Small intestine (tissue), 16 donors: ENCODE measurements at places on chromosomes 4 and X. TPM values are rescaled to one million over a fixed set of nuclear protein-coding genes. Genes with fewer than 3 reads are reported as not detected.

CYLC1 gene
- polyA plus RNA-seq = not detected

DNA sequence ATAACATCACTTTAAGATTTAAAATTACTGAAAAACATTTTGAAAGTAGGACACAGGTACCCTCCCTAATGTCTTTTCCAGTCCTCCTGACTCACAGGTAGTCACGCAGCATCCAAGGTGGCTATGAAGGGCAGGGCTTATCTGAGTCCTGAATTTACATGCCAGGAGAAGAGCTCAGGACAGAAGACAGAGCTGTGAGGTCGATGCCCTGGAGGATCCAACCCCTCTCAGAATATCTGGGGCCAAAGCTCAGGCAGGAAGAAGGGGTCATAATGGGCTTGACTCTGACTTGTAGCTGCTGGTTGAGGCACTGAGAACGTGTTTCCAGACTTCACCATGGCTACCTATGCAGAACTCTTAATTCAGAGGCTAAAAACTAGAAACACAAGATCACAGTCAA, 177.5 kb downstream of the AASDH start:
- H3K4me3 ChIP-seq = no peak overlapping the region
- no peak overlapping the region for H3K27ac ChIP-seq
- no peaks in the 10 kb centered on the region for H3K36me3 ChIP-seq
- peak; percentile 65 for DNase-seq
- no peaks in the 10 kb centered on the region for H3K4me1 ChIP-seq
- no peaks in the 10 kb centered on the region for H3K27me3 ChIP-seq

DNA sequence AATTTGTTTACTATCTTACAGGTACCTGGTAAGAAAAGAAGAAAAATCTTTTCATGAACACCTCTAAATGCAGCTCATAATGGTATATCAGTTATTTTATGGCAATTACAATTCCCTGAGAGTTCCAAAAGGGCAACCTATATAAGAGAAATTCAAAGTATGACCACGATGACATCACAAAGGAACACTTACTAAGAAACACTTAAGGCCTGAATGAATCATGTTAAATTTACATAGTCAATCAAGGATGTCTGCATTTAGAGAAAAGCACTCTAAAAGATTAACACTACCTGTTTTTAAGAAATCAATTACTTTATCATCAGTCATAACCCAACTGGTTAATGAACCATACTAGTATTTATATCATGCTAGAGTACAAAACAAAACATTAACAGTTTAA, 63.9 kb downstream of the LCORL start:
- no peak overlapping the region for H3K27ac ChIP-seq
- no peak for DNase-seq
- no peaks in the 10 kb centered on the region for H3K4me1 ChIP-seq
- H3K27me3 ChIP-seq = no peaks in the 10 kb centered on the region
- H3K4me3 ChIP-seq = no peak overlapping the region

DNA sequence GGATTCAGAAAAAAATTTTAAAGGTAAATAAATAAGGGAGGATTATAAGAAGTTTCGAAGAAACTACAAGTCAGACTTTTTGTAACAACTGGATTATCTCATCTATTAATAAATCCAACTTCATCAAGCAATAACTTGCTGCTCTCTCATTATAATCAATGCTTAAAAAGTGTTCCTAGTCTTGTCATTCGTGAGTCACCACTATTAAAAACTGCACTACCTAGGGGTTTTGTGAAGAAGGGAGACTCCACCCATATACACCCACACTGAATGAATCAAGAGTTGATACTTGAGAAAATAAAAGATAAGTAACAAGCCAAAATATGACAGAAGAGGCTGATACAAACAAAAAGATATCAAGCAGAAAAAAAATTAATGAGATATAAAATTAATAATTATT, 360.5 kb downstream of the ZNF674 start:
- no peaks in the 10 kb centered on the region for H3K27me3 ChIP-seq
- H3K27ac ChIP-seq = no peak overlapping the region
- DNase-seq = no peak

- H3K27ac ChIP-seq = no peak overlapping the region
- DNase-seq = no peak
- H3K27me3 ChIP-seq = no peaks in the 10 kb centered on the region
- no peak overlapping the region for H3K4me3 ChIP-seq
- H3K4me1 ChIP-seq = no peaks in the 10 kb centered on the region
These were observed 39.6 kb upstream of the BBS12 start for GRCh38 chr4:122692641-122693520.

DNA sequence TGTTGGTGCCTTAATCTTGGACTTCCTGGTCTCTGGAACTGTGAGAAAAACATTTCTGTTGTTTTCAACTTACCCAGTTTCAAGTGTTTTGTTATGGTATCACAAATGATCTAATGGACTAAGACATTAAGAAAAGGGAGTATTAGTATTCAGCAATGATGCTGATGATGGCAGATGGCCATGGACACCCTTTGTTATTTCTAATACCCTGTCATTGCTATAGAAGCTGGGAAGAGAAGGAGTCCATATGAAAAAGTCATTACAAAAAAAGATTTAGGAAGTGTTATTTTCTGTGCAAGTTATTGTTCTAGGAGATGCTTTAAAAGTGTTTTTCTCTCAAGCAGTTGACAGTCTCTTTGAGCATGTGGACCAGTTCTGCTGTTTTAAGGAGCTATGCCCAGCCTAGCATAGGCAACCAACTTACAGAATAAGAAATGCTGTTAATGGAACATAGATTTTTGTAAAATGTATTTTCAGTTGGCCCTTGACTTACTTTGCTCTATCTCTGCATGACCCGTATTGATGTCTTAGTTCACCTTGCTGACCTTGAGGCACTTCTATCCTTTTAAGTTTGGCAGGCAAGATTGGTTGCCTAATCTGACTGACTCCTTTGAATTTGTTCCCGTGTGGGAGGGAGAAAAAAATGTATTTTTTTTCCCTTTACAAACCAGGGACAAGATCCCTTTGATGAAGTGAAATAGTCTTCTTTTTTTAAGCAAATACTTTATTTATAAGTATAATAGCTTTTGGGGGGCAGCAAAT, 6.0 kb upstream of the AFP start:
- H3K27ac ChIP-seq = no peak overlapping the region
- H3K4me3 ChIP-seq = no peak overlapping the region
- no peaks in the 10 kb centered on the region for H3K27me3 ChIP-seq
- no peak for DNase-seq
- no peaks in the 10 kb centered on the region for H3K36me3 ChIP-seq

GRCh38 chr4:91837608-91838029, 466.1 kb upstream of the GRID2 start:
- no peaks in the 10 kb centered on the region for H3K4me1 ChIP-seq
- no peak overlapping the region for H3K4me3 ChIP-seq
- H3K27me3 ChIP-seq = no peaks in the 10 kb centered on the region

DNA sequence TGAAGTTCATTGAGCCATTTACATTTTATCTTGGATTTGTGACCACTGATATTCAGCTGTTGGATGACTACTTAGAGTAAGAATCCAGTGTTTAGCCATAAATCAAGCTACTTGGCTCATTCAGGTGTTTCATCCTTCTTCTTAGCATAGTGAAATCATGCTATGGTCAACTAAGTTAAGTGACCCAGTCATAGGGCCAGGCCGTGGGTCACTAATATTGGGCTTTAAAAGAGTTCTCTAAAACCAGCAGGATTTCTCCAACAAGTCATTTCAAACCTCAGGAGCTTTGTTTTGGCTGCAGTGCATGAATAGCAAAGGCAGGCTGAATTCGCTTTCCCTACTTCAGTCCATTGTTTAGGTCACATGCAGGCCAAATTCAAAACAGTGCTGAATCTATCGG, 181.0 kb downstream of the MAML3 start:
- no peak for DNase-seq
- no peaks in the 10 kb centered on the region for H3K36me3 ChIP-seq
- no peak overlapping the region for H3K4me3 ChIP-seq
- H3K27ac ChIP-seq = no peak overlapping the region
- no peaks in the 10 kb centered on the region for H3K4me1 ChIP-seq

DNA sequence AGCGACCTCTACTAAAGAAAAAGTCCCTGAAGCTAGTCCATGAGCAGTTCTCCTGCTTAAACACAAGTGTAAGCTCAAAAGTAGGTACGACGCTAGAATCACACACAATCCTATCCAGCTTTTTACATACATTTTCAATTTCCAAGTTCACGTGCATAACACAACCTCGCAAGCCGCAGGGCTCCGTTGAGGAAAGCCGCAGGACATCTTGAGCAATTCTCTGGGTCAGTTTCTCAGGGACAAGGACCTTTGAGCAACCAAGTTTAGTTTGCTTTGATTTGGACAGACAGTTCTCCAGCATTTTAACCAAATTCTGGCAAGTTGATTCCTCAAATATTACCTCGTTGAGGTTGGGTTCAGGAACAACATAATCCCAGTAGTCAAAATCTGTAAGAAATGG, 2.5 kb downstream of the DDIT4L start:
- peaks cover 8% of the 10 kb centered on the region for H3K27me3 ChIP-seq
- no peak overlapping the region for H3K27ac ChIP-seq
- no peaks in the 10 kb centered on the region for H3K4me1 ChIP-seq
- H3K36me3 ChIP-seq = no peaks in the 10 kb centered on the region
- no peak for DNase-seq

IL21 gene
- not detected for polyA plus RNA-seq

GRCh38 chr4:120749445-120750151, 172.9 kb downstream of the PRDM5 start:
- H3K4me3 ChIP-seq = no peak overlapping the region
- no peaks in the 10 kb centered on the region for H3K4me1 ChIP-seq
- peaks cover 16% of the 10 kb centered on the region for H3K36me3 ChIP-seq
- peak overlapping the region; percentile 79 for H3K27ac ChIP-seq

PKD2 gene
- polyA plus RNA-seq = 3.1 TPM

TRO gene
- 15.7 TPM for polyA plus RNA-seq

DNA sequence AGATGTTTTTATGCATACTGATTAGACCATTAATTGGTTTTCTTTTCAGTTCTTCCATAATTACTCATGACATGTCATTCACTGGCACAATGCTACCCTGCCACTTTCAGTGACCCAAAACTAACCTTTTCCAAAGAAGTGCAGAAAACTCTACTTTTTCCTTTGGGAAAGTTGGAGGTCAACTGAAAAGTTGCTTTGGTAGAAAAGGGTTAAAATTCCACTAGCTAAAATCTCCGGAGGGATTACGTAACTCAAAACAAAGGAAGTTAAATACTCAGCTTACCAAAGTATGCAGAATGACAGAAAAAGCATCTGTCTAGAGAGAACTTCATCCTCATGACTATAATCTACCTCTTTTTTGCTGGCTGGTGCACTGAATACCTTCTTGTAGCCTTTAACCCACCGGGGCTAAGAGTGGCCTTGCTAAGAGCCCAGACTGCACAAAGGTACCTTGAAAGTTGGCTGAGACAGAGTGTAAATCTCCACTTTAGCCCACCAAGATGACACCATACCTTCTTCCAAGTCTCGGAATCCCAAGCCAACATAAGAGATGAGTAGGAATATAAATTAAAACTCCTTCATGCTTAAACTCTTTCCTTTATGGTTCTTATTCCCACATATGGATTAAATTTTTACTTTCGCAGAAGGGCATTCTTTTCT, 1099.5 kb upstream of the INTU start:
- no peaks in the 10 kb centered on the region for H3K36me3 ChIP-seq
- no peaks in the 10 kb centered on the region for H3K4me1 ChIP-seq
- no peak overlapping the region for H3K27ac ChIP-seq
- no peak for DNase-seq
- no peak overlapping the region for H3K4me3 ChIP-seq

DNA sequence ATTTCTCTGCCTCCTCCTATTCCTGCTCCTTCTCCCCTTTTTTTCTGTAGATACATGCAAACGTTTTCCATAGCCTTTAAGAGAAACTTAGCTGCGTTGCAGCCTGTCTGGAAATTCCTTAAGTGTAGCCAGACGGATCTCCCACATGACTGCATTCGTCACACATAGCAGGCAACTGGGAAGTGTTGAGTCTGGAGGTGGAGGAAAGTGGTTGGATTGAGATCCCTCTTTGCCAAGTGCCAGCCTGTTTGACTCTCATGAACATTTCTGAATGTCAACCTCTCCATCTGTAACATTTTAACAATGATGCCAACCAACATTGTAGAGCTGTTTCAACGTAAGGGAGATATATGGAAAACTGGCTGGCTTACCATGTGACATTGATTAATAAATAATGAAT, 45.1 kb upstream of the FAM9A start:
- H3K4me1 ChIP-seq = no peaks in the 10 kb centered on the region
- H3K27ac ChIP-seq = no peak overlapping the region
- H3K36me3 ChIP-seq = no peaks in the 10 kb centered on the region

- no peaks in the 10 kb centered on the region for H3K27me3 ChIP-seq
- no peaks in the 10 kb centered on the region for H3K36me3 ChIP-seq
- no peak overlapping the region for H3K27ac ChIP-seq
- H3K4me1 ChIP-seq = no peaks in the 10 kb centered on the region
These were observed 40.6 kb downstream of the DCHS2 start for GRCh38 chr4:154450966-154451365.

PRKG2 gene
- 82.5 TPM for polyA plus RNA-seq

GRCh38 chr4:32163125-32163524, 1443.0 kb downstream of the PCDH7 start:
- no peaks in the 10 kb centered on the region for H3K4me1 ChIP-seq
- H3K36me3 ChIP-seq = no peaks in the 10 kb centered on the region
- H3K27ac ChIP-seq = no peak overlapping the region
- H3K4me3 ChIP-seq = no peak overlapping the region
- no peak for DNase-seq

KLHL8 gene
- polyA plus RNA-seq = 6.5 TPM

DNA sequence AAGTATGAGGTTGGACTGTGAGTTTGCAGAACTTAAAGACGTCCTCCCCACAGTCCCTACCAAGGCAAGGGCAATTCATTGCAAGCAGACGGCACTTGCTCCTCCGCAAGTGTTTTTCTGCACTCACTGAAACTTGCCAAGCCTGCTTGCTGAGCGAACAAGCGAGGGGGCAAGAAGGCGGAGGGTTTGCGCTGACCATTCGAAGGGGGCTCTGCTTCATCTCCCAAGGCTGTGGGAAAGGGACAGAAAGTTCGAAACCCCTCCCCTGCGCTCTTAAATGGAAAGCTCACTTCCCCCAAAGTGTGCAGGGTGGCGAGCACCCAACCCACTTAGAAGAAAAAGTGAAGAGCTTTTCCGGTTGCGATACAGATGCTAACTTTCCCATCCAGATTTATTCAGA, 1.4 kb downstream of the MID1 start:
- H3K27me3 ChIP-seq = no peaks in the 10 kb centered on the region
- H3K27ac ChIP-seq = peak overlapping the region; percentile 66
- peaks cover 3% of the 10 kb centered on the region for H3K4me1 ChIP-seq
- peak overlapping the region; percentile 66 for H3K4me3 ChIP-seq
- H3K36me3 ChIP-seq = no peaks in the 10 kb centered on the region

DNA sequence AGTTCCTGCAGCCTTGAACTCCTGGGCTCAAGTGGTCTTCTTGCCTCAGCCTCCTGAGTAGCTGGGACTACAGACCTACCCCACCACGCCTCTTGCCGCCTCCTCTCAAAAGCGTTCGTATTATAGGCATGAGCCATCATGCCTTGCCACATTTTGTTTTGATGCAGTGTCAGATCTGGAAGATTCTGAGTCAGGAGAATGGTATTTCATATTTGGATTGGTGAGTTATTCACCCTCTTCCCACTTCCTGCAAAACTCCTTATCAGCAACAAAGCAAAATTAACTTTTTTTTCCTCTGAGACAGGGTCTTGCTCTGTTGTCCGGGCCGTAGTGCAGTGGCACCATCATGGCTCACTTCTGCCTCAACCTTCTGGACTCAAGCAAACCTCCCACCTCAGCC, 29.6 kb downstream of the REST start:
- no peak overlapping the region for H3K27ac ChIP-seq
- H3K27me3 ChIP-seq = no peaks in the 10 kb centered on the region
- no peaks in the 10 kb centered on the region for H3K4me1 ChIP-seq
- peaks cover 23% of the 10 kb centered on the region for H3K36me3 ChIP-seq
- no peak for DNase-seq
- H3K4me3 ChIP-seq = no peak overlapping the region

TFDP3 gene
- polyA plus RNA-seq = not detected
